ENCODE measurements at places on chromosomes 2 and 18.
A peak's percentile ranks its signal among the peaks of the same experiment; 100 is the strongest.

DNA sequence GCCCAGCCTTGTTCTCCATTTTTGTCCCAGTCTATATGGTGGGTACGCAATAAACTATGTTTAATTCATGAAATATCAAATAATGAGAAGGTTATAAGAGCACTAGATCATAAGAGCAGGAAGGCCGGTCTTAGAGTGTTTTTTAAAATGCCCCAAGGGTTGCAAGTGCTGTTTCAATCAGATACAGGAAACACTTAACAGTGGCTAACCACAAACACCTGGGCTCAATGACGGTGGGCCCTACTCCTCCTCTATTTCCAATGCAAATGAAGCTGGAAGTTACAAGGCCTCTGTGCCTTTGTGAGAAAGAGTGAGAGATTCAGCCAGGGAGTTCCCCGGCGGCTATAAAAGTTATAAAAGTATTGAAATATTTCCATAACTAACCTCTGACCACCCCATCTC, 18.9 kb upstream of the WDR33 start:
- no peak for DNase-seq

DNA sequence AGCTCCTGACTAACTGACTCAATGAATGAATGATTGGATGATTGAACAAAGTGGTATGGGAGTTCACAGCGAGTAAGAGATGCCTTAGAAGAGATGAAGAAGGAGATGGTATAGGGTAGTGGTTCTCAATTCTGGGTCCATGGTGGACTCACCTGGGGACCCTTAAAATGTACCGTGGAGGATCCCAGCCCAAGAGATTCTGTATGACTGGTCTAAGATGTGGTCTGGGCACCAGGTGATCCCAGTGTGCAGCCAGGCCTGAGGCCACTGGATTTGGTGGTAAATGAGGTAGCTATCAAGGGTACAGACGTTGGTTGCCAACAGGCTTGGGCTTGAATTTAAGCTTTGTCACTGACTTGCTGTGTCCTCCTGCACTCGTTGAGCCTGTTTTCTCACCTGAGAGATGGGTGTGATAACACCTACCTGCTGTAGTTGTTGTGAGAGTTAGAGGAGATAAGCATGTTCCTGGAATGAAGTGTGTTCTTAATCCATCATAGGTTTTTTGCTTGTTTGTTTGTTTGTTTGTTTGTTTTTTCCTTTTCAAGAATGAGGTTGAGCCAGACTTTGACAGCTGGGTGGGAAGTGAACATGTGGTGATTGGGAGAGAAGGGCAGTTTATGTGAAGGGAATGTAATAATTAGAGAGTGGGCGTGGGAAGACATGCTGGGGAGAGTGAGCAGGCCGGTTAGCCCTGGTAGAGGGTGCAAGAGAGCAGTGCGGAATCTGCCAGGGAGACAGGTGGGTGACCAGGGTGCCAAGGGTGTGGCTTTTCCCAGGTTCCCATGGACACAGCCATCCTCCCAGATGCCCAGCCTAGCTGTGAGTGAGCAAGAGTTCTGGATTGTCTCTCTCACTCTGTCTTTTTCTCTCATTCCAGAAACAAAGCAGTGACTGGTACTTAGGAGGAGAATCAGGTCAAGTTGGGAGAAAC, 31.4 kb upstream of the IL1B start:
- no peak for DNase-seq

DNA sequence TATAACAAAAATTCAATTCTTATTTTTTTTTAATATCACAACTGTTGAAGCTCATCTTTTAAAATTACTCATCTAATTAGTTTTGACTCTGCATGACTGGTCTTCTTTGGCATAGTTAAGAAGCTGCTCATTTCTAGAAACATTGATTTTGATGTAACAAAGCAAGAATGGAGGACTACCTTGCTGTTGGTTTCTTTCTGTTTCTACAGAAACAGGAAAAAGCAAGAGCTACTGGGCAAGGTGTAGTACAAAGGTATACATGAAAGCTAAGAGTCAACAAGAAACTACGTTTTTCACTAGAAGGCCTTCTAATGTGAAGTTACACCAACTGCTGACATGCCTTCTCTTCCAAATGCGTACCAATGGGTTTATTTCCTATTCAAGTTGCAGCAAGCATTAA, 90.6 kb upstream of the SYT4 start:
- DNase-seq, result no peak

- no peak for DNase-seq
Observed at GRCh38 chr2:170886386-170886785, 42.7 kb upstream of the GORASP2 start.

DNA sequence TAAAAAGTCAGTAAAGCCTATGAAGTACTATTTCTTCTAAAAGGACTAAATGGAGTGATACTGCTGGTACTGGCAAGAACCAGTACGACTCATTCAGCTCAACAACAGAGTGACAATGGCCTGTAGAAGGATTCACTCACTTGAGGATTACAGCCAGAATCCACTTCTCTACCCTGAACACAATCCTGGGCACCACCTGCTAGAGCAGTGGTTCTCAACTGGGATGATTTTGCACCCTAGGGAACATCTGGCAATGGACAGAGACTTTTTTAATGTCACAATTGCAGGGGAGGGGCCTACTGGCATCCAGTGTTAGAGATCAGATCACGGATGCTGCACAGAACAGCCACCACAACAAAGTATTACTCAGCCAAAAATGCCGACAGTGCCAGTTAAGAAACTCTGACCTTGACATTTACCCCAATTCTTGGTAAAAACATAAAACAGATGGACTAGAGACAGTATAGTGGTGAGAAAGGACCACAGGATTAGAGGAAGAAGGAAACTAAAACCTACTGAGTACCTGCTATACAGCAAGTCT, 5.0 kb downstream of the SPIRE1 start:
- no peak for DNase-seq

DNA sequence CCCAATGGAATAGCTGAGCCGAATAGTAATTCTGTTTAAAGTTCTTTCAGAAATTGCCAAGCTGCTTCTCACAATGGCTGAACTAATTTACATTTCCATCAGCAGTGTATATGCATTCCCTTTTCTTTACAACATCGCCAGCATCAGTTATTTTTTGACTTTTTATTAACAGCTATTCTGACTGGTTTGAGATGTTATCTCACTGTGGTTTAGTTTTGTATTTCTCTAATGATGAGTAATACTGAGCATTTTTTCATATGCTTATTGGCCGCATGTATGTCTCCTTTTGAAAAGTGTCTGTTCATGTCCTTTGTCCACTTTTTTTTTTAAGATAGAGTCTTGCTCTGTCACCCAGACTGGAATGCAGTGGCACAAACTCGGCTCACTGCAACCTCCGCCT, 100.7 kb downstream of the C2orf74 start:
- DNase-seq, result no peak

DNA sequence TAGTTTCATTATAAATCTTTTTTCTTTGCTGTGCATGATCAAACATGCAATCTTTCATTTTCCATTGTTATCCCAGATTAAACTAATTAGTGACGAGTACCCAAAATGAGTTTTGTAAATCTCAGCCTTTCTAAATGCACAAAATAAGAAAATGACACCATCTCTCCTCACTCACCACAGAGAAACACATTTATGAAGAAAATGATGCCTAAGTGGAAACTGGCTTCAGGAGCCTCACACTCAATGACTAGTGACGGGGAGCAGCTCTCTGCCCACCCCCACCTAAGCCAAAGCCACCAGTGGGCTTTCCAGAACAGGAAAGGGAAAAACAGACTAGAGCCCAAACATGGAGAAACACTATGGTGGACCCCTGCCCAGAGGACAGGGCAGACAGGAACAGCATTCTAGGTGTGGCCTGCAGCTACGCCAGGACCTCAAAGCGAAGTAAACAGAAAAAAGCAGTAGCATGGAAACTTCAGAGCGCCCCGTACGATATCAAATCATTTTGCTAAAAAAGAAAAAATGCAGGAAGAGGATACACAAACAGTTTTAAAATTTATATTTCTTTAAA, 113.5 kb downstream of the RBMS1 start:
- DNase-seq, result no peak

GRCh38 chr2:166193407-166193806, 65.6 kb upstream of the SCN1A start:
- DNase-seq, result no peak

- DNase-seq, result no peak
Observed at GRCh38 chr18:60044290-60045006, 144.7 kb downstream of the PMAIP1 start.

GRCh38 chr18:12943215-12943614, 4.6 kb upstream of the SEH1L start:
- DNase-seq, result no peak

DNA sequence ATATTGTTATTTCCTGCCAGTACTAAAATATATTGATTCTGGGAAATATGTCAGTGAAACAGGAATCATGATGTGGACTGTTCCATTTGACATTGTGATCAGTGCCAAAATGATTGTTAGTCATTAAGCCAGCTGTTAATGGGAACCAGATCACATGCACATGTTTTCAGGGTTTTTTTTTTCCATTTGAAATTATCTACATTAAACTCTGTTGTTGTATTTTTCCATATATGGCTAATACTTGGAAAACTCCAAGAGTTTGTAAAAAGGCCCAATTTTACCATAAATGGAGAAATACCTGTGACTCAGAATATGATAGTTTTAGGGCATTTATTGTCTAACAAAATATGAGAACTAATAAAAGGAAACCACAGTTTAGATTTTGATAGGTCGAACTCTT, 13.4 kb downstream of the ITGAV start:
- DNase-seq, result no peak

DNA sequence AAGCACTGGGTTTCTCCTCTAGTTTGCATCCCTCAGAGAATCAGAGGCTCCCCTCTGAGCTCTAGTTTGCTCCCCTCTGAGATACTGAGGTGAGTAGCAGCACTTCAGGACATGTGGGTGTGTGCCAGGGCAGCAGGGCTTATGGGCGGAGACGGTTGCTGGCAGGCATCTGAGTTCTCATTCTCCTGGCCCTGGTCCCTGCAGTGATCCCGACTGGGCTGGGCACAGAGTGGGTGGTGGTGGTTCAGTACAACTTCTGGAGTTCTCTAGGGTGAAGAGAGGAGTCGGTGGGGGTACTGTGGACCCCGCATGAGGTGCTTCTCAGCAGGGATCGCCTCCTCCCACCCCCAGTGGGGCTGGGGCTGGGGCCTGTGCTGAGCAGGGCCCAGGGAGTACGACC, 47.9 kb downstream of the BOLA3 start:
- no peak for DNase-seq

DNA sequence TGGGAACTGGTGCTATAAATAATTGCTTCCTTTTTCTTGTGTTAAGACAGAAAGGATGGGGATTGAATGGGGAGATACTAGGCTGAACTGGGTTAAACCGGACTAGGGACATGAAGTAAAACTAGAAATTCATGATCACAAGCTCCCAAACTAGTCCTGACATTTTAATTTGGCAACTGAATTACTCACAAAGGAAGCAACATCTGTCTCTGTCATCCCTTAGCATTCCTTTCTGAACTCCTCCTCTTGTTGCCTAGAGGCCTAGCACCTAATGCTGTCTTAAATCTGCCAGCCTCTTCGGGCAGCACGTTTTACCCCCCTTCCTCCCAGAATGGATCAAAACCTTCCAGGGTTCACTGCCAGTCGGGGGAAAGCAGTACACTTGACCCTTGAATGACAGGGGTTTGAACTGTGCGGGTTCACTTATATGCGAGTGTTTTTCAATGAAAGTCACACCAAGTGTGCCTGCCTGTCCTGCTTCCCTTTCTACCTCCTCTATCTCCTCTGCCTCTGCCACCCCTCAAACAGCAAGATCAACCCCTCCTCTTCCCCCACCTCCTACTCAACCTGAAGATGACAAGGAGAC, 8.2 kb downstream of the KCTD1 start:
- no peak for DNase-seq

DNA sequence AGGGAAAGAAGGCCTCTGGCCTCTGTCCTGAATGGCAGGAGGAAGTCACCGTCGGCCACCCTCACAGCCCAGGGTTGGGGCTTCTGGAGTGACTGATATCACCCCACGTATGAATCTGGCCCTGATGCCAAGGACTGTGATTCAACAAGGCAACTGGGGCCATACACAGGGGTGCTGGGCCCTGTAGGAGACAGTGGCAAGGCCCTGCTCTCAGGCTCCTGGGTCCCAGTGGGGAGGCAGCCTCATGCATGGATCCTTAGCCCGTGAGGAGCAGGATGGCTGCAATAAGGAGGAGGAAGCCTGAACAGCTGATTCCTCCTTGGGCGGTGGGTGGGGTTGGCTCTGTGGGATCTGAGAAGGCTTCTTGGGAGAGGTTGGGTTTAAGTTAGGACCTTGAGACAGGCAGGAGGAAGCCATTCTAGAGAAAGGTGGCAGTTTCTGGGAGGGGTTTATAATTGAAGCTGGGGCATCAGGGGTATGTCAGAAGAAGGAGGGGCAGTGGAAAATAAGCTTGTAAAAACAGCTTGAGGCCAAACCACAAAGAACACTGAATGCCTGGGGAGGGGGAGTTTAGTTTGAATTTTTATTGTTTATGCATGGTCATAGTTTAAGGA, 42.8 kb upstream of the LAPTM4A start:
- no peak for DNase-seq

GRCh38 chr2:3139906-3140305, 237.7 kb downstream of the EIPR1 start:
- no peak for DNase-seq

GRCh38 chr2:234437642-234438304, 59.1 kb downstream of the ARL4C start:
- no peak for DNase-seq

DNA sequence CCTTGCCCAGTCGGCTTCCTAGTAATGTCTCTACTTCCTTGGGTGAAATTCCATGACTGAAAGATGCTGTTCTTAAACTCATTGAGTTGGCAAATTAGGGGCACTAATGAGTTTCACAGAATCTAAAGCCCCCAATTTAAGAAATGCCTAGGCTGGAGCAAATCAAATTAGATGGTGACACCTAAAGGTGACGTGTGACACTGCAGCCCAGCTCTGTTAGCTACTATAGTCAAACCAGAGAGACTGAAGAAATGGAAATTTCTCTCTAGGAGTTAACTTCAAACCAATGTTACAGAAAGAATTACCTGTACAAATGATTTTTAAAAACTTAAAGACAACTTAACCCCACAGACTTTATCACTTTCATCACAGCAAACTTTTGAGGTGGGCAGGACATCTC, 37.2 kb downstream of the LCT start:
- no peak for DNase-seq

DNA sequence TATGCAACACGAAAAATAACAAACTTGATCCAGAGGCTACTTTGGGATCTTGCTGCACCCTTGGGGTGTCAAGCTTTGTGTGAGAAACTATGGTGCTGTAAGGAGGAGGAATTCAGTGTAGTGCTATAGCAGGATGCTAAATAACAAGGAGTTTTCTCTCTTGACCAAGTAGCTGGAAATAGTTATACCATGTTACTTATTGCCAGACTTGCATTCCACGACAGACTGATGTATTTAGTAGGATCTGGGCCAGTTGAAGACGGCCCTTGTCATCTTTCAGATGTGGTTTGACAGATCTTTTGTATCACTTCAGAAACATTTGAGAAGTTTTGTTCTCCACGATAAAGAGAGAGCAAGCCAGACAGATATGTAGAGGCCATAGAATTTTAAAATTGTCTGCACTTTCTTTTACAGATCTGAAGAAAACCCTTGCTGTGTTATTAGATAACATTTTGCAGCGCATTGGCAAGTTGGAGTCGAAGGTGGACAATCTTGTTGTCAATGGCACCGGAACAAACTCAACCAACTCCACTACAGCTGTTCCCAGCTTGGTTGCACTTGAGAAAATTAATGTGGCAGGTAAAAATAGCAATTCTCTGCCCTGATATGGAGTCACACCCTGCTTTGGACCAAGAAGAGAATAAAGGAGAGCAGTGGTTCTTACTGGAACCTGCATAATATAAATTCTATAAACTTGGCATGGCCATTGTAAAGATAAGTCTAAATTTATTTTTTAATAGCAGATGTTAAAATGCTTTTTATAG, 16.3 kb downstream of the MGAT5 start:
- DNase-seq, result no peak

- DNase-seq, result peak; percentile 13
Observed at GRCh38 chr2:161122772-161123530, 37.3 kb upstream of the TANK start.

Measured in GDM1 (cell line).